Activated T-cell treated with anti-CD3 and anti-CD28 coated beads, Interleukin-2, amount 50 U/mL, for 48 hours (primary cell): ENCODE measurements at places on chromosomes 6 and 20.

DNA sequence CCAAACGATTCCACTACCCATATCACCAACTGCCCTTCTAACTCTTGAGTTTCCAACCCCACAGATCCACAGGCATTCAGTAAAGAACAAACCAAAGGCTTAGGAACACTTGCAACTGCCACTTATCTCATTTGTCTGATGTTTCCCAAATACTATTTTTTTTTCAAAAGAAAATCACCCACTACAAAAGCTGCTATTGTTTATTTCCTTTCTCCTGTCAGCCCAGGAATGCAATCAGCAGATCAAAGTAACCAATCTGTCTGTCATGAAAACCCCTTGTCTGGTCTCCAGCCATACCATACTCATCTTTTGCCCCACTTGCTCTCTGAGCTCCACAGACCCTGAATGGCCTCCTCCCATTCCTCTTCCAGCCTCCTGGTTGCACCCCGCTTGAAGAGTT lies 8.8 kb upstream of the CST8 start:
- no peak for DNase-seq

- DNase-seq: no peak
Observed at GRCh38 chr6:149806127-149806526, 56.6 kb downstream of the PCMT1 start.

DNA sequence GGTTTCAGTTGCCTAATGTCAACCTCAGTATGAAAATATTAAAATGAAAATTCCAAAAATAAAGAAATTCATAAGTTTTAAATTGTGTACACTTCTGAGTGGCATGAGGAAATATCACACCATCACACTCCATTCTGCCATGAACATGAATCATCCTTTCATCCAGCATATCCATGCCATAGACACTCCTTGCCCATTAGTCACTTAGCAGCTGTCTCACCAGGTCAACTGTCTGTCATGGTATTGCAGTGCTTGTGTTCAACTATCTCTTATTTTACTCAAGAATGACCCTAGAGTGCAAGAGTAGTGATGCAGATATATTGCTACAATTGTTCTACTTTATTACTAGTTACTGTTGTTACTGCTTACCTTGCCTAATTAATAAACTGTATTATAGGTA lies 712.4 kb downstream of the EPHA7 start:
- no peak for DNase-seq

GRCh38 chr20:33337531-33338165 lies 54.6 kb downstream of the BPIFB1 start:
- no peak for DNase-seq

GRCh38 chr6:120569714-120570113 lies 764.6 kb downstream of the TBC1D32 start:
- DNase-seq: no peak

DNA sequence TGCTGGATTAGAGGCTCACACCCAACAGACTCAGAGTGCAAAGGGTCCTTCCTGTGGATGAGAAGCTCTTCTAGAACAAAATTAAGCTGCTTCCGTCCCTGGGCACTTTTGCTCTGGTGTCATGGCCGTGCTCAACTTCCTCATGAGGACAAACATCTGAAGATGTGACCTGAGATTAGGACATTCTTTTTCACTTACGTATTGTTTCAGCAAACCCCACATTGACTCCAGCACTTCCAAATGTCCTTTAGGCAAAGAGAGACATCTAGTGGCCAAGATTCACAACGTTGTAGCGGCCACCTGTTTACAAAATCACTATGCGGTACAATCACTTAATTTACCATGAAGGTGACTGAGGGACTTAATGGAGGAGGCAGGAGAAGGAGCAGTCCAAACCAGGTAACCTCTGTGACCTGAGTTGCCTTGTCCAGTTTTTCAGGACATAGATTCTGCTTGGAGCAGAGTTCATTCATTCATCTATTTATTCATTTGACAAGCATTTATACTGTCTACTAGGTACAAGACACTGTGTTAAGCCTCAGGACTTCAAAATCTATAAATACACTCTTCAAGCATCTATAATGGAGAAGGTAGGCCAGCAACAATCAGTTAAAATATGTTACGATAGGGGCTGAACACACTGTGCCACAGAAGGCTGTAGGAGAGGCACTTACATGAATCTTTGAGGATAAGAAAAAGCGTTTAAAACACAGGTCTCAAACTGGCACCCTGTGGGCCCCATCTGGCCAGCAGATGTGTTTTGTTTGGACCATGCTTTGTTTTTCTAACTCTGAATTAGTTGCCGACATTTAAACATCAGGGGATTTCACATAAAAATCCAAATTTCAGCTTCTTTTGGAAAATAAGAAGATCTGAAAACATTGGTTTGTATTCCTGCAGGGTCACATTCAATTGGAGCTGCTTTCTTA lies 5.6 kb upstream of the ADGRF1 start:
- peak; percentile 20 for DNase-seq

DNA sequence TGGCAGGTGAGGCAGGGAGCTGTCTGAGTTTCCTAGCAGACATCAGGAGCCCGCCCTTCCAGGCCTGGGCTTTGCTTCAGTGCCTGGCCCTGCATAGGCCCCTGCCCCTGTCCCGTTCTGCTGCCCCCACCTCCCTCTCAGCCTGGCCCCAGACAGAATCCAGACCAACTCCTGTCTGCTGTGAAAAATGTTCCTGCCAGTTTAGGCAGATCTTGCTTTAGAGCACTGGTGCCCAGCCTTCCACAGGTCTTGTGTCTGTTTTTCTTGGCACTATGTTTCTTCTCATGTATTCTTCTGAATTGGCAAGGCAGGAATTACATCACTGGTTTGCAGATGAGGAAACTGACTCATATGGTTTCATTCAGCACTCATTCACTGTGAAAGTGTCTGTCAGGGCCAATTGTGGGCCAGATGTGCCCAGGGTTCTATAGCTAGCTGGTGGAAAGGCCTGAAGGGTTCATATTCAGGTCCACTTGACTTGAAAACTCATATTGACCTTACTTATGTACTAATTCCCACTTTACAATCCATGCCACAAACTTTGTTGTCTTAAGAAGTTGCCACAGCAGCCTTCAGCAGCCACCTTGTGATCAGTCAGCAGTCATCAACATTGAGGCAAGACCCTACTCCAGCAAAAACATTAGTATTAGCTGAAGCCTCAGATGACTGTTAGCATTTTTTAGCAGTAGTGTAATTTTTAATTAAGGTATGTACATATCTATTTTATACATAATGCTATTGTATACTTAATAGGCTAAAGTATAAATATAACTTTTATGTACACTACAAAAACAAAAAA lies 40.5 kb downstream of the HLA-F start:
- peak; percentile 44 for DNase-seq

DNA sequence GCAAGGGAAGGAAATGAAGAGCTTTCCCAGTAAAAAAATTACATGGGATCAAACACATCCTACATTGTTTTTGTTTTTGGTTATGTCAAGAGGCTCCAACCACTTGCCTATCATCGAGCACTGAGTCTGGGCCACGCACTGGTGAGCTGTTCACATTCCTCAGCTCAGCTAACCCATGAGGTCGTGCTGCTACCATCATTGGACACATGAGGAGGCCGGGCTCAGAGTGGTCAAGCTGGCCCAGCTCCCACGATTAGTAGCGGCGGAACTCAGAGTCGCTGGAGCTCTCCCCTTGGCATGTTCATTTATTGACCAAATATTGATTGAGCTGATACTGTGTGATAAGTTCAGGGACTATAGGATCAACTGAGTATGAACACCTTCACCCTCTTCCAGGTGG lies 164.9 kb downstream of the CDH26 start:
- no peak for DNase-seq

GRCh38 chr6:90219209-90219985 lies 77.2 kb downstream of the BACH2 start:
- no peak for DNase-seq

- DNase-seq: no peak
Observed at GRCh38 chr6:66184091-66184490, 477.1 kb upstream of the EYS start.

DNA sequence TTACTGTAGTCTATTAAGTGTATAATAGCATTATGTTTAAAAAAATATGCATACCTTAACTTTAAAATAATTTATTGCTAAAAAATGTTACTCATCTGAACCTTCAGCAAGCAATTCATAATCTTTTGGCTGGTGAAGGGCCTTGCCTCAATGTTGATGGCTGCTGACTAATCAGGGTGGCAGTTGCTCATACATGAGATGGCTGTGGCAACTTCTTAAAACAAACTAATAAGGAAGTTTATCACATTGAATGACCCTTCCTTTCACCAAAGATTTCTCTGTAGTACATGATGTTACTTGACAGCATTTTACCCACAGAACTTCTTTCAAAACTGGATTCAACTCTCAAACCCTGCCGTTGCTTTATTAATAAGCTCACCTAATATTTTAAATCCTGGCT lies 84.0 kb downstream of the TASP1 start:
- DNase-seq: no peak

- no peak for DNase-seq
Observed at GRCh38 chr20:21027569-21027968, 78.6 kb downstream of the LINC00237 start.

GRCh38 chr6:75458895-75459294 lies 34.7 kb downstream of the FILIP1 start:
- DNase-seq: no peak

- no peak for DNase-seq
Observed at GRCh38 chr6:133390168-133390567, 149.0 kb downstream of the EYA4 start.

DNA sequence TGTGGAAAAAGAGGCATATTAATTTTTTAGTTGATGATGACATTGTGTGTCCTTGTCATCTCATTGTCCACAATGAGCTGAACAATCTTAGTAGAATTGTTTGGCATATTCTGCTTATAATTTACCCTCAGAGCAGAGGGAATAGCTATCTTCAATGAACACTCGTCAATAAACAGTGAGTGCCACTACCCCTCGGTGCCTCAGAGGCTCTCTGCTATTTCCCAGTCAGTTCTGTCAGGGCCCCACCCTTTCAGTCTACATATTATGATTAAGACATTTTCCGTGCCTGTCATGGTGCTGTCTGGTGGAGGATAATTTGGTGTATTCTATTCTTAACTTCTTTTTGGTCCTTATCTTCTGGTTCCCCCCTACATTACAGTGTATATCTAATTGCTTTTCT lies 31.2 kb downstream of the NUS1 start:
- DNase-seq: no peak

GRCh38 chr6:56370127-56370540 lies 122.8 kb upstream of the COL21A1 start:
- DNase-seq: no peak

GRCh38 chr6:43070028-43070632 lies 6.0 kb upstream of the PTK7 start:
- no peak for DNase-seq

DNA sequence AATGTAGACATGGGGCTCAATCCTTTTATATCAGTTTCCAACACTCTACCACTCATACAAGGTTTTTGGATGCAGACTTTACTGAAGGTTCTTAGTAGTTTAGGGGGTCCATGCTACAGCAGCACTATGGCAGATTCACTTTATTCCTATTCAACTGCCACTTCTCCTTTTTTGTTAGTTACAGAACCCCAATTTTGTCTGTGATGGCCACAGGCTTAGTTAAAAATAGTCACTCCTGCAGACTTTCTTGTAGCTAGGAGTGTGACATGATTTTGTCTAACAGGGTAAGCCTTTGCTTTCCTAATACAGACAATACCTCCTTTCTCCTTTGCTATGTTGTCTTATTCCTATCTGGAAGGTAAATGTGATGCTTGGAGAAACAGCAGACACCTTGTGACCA lies 90.0 kb upstream of the SLC24A3 start:
- DNase-seq: no peak

DNA sequence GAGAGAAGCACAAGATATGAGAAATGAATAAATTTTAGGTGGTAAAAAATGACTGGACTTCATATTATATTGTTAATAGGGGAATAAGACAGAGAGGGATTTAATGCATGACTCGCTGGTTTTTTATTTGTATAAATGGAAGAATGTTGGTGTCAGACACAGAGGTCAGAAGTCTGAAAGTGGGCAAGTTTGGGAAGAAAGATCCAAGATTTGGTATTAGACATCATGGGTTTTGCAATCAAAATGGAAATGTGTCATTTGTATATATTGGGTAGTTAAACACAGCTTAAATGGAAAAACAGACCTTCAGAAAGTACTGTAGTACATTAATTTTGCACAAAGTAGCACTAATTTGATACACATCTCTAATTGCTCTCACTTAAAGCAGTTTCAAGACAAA lies 96.2 kb downstream of the EYA4 start:
- DNase-seq: no peak

DNA sequence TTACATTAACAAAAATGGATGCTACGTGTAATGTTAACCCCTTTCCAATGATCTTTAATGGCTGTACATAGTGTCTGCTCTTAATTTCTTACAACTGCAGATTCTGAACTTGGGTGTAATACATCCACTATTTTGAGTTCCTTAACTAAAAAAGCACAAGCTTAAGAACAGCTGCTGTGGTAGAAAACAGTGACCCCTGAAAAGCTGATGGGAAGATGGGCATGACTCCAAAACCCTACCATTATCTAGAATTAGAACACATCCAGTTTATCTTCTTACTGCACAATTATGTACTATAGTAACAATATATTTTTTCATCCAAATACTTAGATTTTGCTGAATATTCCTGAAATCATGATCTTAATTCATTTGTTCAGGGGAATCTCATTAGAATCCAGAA lies 49.3 kb downstream of the LYRM4 start:
- DNase-seq: no peak

DNA sequence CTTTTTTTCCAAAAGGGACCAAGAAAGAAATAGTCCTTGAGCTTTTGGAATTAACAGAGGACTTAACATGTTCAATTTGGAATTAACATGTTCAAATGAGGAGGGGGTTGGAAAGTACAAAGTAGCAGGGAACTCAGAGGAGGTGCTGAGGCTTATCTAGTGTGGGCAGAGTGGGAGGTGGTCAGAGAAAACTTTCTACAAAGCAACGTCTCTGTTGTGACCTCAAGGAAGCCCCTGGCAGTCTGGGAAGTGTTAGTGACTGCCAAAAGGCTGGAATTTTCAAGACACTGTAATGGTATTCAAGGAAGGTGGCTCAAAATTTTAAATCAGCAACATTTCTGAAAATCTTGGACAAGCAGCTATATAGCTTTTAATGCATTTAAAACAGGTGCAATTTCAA lies 7.3 kb downstream of the ECI2 start:
- no peak for DNase-seq
